ENCODE measurements at places on chromosomes 7 and 10.

DNA sequence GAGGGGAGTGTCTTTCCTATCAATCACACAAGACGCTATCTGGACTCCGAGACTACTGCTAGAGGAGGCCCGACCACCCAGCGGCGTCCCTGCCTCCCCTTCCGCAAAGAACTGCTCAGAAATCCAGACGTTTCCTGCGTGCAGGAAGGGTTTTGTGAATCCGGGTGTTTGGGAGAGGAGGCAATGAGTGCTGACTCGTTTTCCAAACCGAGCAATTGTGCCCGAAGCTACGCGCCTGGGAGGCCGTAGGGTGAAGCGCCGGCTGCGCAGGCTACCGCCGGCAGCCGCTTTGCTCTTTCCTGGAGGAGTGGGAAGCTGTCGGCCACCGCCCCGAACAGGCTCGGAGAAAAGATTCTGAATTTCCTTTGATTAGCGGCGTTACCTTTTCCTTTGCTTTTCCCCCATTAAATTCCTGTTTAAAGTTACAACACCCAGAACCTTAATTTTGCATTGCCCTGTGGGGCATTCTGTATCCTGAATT, 5.3 kb downstream of the VAX1 start:
- DNase-seq, result no peak

GRCh38 chr10:80498833-80499741, 38.6 kb upstream of the SH2D4B start:
- peak; percentile 46 for DNase-seq

DNA sequence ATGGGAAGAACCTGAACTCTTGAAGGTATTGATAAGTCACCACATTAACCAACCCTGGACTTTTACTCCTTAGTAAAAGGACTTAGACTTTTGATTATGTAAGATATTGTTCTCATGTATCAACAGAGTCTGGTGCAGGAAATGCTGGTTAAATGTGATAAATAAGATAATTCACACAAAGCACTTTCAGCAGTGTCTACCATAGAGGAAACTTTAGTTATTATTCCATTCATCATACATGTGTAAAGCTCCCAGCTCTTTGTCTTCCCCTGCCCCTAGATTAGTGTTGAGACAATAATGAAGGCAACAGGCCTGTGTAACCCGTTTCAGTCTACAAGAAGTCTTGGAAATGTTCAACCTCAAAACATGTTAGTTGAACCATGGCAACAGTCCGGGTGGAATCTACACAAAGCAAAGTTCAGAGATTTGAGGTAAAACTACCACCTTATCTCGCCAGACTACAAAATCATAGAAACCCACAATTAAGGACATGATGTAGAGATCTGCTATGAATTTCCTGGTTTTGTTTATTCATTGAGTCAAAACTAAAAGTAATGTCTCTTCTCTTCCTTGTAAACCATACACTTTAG, 109.9 kb upstream of the ADO start:
- no peak for DNase-seq

GRCh38 chr7:1649751-1650326, 20.2 kb upstream of the ELFN1 start:
- DNase-seq, result no peak

DNA sequence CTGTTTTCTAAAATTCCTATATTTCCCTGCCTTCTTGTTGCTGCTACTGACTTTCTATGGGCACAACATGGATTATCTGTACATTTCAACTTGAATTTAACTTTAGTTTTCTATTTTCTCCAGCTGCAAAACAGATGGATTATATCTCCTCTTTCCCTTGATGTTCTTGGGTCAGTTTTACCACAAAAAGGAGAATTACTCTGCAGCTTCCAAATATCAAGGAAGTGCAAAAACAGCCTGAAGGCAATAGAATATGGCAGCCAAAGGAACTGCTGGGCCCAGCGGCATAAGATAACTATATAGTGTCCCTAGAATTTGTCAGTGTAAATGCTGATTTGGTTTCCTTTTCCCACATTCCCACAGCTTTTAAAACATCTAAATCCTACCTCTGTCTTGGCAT, 29.1 kb downstream of the CPED1 start:
- DNase-seq, result no peak

GRCh38 chr10:72524489-72524888, 101.4 kb downstream of the MICU1 start:
- DNase-seq, result no peak

- no peak for DNase-seq
These were observed 5.8 kb downstream of the IKZF1 start for GRCh38 chr7:50310361-50310760.

DNA sequence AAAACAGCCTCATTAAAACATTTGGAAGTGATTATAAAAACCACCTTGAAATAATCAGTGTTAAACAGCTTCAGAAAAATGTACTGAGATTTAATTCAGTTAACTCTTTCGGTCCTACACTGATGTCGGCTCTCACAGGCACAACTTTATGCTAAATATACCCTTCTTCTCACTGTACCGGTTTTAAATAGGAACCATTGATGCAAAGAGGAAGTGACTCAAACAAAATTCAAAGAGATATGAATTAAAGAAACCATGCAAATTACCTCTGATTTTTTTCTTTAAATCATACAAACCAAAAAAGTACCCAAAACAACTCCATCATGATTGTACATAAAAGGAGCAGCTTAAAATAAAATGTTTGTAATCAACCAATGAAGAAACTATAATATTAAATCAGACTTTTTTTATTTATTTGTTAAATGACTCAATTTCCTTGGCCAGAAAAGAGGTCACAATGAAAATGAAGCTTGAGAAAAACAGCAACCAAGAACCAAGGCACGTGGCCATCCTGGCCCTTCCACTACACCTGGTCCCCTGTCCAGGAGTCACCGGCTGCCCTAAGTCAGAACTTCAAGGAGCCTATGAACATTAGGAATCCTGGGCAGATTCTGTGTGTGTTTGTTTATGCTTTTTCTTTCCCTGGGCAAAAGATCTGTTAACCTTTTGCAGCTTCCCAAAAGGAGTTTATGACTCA, 73.0 kb upstream of the CABCOCO1 start:
- no peak for DNase-seq

- DNase-seq, result no peak
These were observed 6.5 kb downstream of the ZSWIM8 start for GRCh38 chr10:73791871-73792400.

DNA sequence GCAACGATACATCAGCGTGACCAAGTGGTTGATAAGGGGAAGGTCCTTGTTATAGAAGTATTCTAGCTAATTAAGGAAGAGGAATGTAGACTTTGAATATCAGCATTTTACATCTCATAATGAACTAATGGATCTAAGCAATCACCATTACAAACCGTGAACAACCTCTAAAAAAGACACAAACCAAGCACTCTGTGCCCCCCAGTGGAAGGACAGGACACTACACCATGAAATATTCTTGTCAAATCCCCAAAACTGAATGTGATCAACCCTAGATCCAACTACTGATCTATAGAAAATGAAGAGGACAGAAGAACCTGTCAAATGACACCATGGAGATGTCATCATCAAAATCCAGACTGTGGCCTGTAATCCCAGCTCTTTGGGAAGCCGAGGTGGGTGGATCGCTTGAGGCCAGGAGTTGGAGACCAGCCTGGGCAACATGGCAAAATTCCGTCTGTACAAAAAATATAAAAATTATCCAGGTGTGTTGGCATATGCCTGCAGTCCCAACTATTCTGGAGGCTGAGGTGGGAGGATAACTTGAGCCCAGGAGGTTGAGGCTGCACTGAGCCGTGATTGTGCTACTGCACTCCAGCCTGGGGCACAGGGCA, 111.3 kb upstream of the CARD11 start:
- DNase-seq, result peak; percentile 44
